Ureter (tissue), 1 donor: ENCODE measurements at places on chromosomes 16 and 17.
A peak's percentile ranks its signal among the peaks of the same experiment; 100 is the strongest.

GRCh38 chr17:17229416-17230384 lies 7.3 kb downstream of the FLCN start:
- DNase-seq: no peak

GRCh38 chr17:70137451-70138230 lies 31.7 kb upstream of the KCNJ2 start:
- DNase-seq: peak; percentile 54

DNA sequence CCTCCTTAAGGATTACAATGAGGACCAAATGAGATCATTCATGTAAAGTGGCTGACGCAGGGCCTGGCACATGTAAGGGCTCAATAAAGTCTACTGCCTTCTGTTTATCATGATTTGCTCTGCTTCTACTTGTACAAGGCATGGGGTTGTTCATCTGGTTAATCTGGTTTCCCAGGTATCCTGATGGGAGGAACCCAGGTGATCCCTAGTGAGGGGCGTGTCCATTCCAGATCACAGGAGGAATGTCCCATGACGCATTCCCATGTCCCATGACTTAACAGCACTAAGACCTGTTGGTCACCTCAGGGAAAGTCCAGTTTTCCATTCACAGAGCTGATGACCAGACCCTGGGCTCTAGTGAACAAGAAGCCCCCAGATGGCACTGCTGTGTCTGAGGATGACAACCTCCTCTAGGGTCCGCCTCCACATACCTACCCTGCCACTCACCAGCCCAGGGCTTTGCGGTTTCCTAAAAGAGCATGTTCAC lies 11.5 kb upstream of the TPPP3 start:
- DNase-seq: peak; percentile 86

GRCh38 chr17:37225465-37225864 lies 150.3 kb upstream of the C17orf78 start:
- no peak for DNase-seq

DNA sequence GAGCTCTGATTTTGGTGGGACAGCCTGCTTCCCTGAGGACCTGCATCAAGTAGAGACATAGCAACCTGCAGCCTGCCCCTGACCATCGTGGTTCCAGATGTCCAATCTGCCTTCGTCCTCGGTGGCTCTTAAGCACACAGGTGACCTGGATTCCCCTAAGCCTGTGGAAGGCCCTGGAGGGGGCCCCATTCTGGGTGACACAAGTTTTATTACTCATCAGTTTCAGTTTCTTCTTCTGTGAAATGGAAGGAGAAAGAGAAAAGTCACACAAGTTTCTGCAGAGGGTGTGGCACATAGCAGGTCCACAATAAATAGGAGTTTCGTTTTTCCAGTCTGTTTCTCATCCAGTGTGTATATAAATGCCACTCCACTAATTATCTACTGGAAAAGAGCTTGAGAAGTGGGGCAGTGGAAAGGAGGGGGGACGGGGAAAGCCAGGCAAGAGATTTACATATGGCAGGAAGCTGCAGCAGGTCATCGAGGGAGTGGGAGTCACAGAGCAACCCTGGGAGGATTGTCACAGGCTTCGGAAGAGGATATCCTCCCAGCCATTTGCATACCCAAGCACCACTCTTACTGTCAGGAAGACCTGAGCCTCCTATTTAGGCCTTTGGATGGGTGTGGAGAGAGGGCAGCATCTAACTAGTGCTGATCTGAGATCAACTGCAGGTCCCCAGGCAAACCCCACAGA lies 10.0 kb upstream of the NOS2 start:
- no peak for DNase-seq

DNA sequence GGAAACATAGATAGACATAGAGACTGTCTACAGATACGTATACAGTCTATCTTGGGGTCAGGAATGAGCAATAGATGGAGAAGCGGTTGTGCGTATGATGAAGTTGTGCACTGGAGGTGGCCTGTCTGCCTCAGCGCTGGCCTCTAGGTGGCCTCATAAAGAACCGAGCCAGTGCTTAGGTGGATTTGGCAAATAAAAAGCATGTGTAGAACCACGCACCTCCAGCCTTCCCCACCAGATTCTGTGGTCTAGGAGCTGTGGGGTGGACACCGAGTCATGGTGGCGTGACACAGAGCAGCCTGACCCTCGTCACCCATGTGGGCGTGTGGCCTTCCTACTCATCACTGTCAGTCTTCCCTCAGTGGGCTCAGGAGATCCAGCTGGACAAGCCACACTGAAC lies 34.0 kb downstream of the PGS1 start:
- DNase-seq: no peak

GRCh38 chr17:8326511-8327302 lies 12.9 kb upstream of the ODF4 start:
- peak; percentile 59 for DNase-seq

DNA sequence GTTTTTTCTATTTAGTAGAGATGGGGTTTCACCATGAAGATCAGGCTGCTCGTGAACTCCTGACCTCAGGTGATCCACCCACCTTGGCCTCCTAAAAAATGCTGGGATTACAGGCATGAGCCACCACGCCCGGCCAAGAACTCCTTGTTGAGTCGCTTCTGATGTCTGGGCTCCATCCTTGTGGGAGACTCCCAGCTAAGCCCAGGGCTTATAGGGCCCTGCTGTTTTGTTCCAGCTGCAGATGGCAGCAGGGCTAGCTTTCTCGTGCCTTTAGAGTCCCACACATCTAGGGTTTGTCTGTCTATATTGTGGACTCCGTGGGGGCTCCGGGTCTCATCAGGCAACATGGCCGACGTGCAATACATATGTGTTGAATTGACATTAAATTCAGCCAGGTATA lies 39.3 kb upstream of the MED9 start:
- no peak for DNase-seq

DNA sequence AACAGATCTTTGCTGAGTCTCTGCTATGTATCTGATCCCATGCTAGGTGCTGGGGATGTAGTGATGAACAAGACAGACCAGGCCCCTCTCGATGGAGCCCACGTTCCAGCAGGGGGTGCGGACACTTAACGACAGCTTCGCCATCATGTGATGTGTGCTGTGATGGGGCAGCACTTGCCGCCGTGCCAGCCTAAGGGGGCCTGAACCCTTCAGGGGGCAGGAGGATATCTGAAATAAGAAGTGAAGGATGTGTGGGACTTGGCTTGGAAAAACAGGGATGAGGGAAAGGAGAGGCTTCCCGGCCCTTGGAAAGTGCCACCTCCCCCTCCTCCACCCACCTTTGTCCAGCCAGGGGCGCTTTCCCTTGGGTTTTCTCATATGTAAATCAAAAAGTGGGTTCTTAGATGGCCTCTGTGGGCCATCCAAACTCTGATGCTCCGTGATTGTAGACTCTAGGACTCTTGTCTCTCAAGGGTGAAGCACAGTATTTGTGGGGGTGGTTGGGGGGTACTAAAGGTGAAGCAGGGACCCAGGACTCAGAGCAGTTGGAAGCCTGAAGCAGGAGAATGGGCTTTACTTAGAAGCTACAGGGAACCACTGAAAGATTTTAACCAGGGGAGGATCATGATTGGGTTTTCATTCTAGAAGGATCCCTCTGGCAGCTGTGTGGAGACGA lies 4.0 kb upstream of the DLX3 start:
- DNase-seq: peak; percentile 39

- no peak for DNase-seq
Observed at GRCh38 chr17:19344311-19345066, 18.0 kb downstream of the B9D1 start.

- DNase-seq: no peak
Observed at GRCh38 chr17:1384905-1385435, 15.1 kb downstream of the YWHAE start.

GRCh38 chr17:60311936-60312335 lies 80.0 kb downstream of the USP32 start:
- DNase-seq: no peak

GRCh38 chr16:89230255-89230654 lies 12.8 kb downstream of the ZNF778 start:
- no peak for DNase-seq

GRCh38 chr17:28812748-28813377 lies 29.7 kb downstream of the FAM222B start:
- DNase-seq: no peak

DNA sequence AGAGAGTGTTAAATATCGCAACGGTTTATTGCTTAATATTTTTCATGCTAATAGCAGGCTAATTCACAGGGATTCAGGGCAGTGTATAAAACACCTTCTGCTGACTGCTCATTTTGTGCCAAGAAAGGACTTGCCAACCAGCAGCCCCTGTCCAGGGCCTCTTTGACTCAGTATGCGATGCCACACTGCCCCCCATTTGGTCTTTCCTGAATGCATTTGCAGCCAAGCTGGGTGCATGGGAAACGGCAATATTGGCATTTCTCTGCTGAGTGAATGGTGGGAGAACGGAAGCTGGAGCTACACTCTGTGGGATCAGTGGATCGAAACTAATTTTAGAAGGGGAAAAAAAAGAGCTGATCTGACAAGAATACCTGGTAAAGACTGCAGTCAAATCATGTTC lies 152.9 kb upstream of the C16orf82 start:
- DNase-seq: no peak

DNA sequence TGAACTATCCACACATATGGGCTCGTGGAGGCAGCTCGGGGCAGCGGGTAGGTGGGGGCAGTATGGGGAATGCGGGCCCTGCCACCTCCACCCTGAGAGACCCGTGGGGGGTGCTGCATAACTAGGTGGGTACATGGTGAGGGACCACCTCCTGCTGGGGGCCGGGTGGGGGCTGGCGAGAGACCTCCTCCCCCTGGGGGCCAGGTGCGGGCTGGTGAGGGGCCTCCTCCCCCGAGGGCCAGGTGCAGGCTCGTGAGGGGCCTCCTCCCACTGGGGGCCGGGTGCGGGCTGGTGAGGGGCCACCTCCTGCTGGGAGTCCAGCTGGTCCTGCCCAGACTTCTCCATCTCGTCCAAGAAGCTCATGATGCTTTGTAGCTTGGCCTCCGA lies 25.4 kb downstream of the CEP131 start:
- no peak for DNase-seq

DNA sequence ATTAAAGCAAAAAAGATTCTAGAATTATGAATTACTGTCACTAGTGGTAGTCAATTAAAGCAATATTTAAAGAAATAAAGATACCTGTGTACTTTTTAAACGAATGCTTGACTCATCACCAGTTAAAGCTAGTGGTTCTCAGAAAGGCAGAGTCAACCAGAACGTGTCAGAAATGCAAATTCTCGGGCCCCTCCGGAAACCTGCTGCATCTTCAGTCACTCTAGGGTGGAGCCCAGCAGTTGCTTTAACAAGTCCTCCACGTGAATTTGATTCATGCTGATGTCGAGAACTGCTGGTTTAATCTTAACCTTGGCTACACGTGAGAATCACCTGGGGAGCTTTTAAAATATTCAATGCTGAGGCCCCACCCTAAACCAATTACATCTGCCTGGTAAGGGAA lies 169.8 kb upstream of the SDK2 start:
- DNase-seq: no peak
